Progenitor cell of endocrine pancreas (in vitro differentiated cells): ENCODE measurements at places on chromosomes 6 and 20.

DNA sequence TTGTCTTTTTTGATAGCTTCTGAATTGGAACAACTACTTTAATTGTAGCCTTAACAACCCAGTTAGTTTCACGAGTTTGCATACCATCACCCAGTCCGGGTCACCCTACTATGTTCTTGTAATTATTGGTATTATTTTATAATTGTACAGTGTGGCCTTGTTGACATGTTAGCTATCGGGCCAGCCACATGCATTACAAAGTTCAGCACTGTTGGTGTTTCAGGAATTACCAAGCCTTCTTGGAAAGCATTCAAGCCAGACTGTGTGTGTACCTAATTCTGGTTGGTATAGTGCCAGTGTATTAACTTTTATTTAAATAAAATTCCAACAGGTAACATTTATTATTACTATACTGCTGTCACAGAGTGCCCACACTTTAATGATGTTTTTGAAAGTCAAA lies 150.9 kb downstream of the JARID2 start:
- no peak for DNase-seq

- DNase-seq = no peak
Observed at GRCh38 chr20:12053353-12053752, 135.7 kb downstream of the BTBD3 start.

GRCh38 chr6:48535582-48536009 lies 424.6 kb upstream of the PTCHD4 start:
- no peak for DNase-seq

DNA sequence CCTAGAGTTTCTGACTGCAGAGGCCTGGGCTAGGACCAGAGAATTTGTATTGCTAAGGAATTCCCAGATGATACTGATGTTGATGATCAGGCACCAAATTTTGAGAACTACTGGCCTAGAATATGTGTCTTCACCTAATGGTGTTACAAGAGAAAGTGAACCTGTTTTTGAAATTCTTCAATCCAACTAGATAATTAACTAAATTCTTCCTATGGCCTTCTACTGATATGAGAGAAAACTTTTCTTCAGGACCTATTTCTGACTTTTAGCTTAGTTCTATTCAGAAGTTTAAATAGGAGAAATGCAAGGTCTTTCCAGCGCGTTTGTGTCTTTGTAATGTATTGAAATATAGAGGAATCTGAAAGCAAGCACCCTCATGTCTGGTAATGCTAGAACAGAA lies 7.3 kb downstream of the NKAIN2 start:
- DNase-seq = no peak

DNA sequence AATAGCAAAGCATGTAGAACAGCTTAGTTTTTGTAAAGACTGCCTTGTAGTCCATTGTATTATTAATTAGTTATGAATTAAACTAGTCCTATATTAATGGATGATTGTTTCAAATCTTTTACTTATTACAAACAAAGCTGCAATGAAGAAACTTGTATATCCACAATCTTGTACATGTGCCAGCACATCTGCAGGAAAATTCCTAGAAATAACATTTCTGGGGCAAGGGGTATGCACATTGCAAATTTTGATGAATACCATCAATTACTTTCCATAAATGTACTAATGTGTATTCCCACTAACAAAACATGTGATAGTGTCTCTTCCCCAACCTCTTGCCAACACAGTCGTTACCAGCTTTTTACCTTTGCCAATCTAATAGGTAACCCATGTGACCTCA lies 73.6 kb upstream of the AKAP12 start:
- no peak for DNase-seq
